ENCODE measurements at places on chromosomes 11 and 22.
A peak's percentile ranks its signal among the peaks of the same experiment; 100 is the strongest.

- no peaks in the 10 kb centered on the region for H3K36me3 ChIP-seq
- H3K4me1 ChIP-seq = peaks cover 33% of the 10 kb centered on the region
- no peak overlapping the region for H3K4me3 ChIP-seq
- no peaks in the 10 kb centered on the region for H3K27me3 ChIP-seq
These were observed 235.2 kb upstream of the B3GAT1 start for GRCh38 chr11:134647066-134647743.

DNA sequence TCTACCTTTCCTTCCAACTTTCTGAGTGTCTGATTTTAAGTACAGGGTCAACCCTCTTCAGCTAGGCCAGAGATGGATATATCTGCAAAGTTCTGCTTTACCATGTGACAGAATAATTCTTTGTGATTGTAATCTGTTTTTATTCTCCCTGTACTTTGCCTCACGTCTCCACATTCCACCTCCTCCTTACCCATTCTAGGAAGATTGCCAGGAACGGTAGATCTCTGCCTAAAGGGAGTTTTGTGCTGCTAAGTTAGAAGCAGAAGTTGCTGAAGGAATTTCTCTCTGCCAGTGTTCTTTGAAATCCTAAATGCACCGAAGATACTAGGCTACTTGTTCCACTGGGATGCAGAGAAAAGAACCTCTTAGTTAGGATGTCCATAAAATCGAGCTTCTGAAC, 20.7 kb upstream of the FAM181B start:
- no peaks in the 10 kb centered on the region for H3K36me3 ChIP-seq
- H3K27ac ChIP-seq = no peak overlapping the region
- no peak overlapping the region for H3K4me3 ChIP-seq
- peaks cover 15% of the 10 kb centered on the region for H3K4me1 ChIP-seq

- no peak for DNase-seq
- H3K36me3 ChIP-seq = peaks cover 11% of the 10 kb centered on the region
- H3K4me3 ChIP-seq = no peak overlapping the region
These were observed 54.6 kb upstream of the CHRM4 start for GRCh38 chr11:46445920-46446771.

GRCh38 chr11:27414644-27415043, 51.6 kb upstream of the CCDC34 start:
- no peaks in the 10 kb centered on the region for H3K4me1 ChIP-seq
- no peak for DNase-seq
- no peaks in the 10 kb centered on the region for H3K27me3 ChIP-seq
- H3K27ac ChIP-seq = no peak overlapping the region

DNA sequence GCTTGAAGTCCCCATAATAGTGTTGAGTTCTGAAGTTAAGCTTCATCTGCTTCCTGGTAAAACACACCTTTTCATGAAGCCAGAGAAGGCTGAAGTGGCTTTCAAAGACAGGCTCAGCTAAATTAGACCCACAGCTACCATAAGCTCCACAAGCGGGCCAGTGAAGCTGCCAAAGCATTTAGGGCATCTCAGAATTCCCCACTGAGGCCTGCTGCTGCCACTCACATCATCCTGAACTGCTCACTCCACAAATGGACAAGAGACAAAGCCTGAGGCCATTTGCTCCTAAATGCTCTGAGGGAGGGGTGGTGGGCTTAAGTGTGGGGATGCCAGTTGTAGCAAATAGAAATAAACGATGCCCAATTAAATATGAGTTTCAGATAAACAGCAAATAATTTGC, 14.6 kb downstream of the CCDC83 start:
- no peaks in the 10 kb centered on the region for H3K36me3 ChIP-seq
- H3K4me1 ChIP-seq = peaks cover 5% of the 10 kb centered on the region
- DNase-seq = no peak
- no peak overlapping the region for H3K27ac ChIP-seq

DNA sequence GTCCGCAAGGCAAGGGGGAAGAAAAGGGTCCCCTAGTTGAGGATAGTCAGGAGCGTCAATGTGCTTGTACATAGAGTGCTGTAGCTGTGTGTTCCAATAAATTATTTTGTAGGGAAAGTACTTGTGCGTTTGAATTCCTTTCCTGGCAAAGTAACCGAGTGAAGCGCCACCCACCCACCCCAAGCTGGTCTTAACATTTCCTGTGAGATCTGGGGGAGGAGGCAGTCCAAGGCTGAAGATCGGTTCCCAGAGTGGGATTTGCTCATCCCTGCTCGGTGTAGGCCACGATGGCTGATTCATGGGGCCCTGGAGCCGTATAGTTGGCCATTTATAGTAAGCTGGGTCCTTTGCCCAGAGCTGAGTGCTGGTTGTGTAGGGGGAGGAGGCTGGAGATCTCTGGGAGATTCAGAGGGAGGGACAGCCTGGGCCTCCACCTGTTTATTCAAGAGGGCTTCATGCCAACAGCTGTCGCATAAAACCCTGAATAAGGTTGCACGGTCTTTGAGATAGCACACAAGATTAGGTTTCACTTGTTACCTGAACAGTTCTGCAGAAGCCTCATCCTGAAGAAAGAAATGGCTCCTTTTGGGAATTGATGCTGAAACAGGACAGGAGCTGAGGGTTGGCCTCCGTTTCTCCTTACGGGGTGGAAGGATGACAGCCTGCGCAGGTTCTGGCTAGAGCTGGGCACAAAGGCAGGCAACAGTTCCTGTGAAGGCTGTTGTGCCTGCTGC, 2.4 kb downstream of the ATF4 start:
- H3K27ac ChIP-seq = peak overlapping the region; percentile 56
- peaks cover 21% of the 10 kb centered on the region for H3K4me1 ChIP-seq
- peaks cover 20% of the 10 kb centered on the region for H3K36me3 ChIP-seq
- H3K4me3 ChIP-seq = peak overlapping the region; percentile 76
- H3K27me3 ChIP-seq = no peaks in the 10 kb centered on the region

DNA sequence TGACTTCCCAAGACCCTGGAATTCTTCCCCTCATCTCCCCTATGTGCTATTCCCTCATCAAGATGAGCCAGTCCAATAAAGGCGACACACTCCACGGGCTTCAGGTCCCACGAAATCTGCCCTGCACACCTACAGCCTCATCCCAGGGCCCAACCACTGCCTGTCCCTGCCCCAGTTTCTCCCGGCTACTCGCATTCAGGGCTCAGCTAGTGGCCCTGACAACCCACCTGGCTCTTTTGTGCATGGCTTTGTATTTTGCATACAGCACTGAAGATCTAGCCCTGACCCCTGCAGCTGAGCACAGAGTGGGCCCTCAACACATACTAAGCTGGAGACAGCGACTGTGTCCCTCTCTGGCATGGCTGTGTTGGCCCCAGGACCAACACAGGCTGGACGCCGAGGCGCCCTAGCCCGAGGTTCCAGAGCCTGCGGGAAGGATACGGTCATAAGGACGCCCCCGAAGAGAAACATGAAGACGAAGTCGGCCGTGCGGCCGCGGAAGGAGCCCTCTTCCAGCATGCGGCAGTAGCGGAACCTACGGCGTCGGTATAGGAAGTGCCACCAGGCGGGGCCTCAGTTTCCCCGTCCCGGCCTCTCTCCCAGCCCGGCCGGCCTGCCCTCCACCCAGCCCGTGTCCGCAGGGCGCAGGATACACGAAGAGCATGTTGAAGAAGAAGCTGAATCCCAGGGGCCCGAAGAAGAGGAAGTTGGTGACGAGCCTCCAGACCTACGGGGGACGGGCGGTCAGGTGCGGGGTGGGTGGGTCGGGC, 710 bp downstream of the DERL3 start:
- H3K27ac ChIP-seq = no peak overlapping the region
- H3K36me3 ChIP-seq = peaks cover 38% of the 10 kb centered on the region
- H3K4me1 ChIP-seq = no peaks in the 10 kb centered on the region
- no peak overlapping the region for H3K4me3 ChIP-seq
- peak; percentile 10 for DNase-seq

DNA sequence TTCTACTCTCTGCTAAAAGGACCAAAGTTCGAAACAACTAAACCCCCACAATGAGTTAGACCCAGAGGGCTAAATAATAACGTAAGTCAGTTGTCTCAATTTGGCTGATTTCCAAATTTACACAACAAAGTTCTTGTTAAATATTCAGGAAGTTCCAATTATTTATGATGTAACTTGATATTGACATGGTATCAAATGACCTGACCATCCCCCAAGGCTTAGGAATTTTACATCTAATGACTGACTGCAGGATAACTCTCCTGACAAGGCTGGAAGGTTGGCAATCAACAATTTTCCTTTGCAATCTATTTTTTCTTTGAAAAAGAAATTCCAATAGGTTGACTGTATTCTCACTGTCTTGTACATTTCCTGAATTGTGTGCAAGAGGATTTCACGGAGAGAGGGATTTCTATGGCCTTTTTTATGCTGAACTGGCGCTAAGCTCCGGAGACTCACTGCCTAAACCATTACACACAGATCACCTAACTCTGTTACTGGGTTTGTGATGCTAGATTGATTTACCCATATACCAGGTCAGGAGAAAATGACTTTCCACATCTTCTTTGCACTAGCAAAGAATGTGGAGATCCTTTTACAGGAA, 9.6 kb upstream of the CDON start:
- no peak overlapping the region for H3K4me3 ChIP-seq
- no peaks in the 10 kb centered on the region for H3K4me1 ChIP-seq
- no peak for DNase-seq
- H3K27me3 ChIP-seq = no peaks in the 10 kb centered on the region

- no peak overlapping the region for H3K4me3 ChIP-seq
- no peak for DNase-seq
- H3K27me3 ChIP-seq = no peaks in the 10 kb centered on the region
- peaks cover 3% of the 10 kb centered on the region for H3K36me3 ChIP-seq
- H3K27ac ChIP-seq = no peak overlapping the region
These were observed 3.4 kb downstream of the RCE1 start for GRCh38 chr11:66846671-66847091.

- no peak overlapping the region for H3K4me3 ChIP-seq
- no peak overlapping the region for H3K27ac ChIP-seq
- H3K27me3 ChIP-seq = no peaks in the 10 kb centered on the region
- H3K4me1 ChIP-seq = no peaks in the 10 kb centered on the region
- no peak for DNase-seq
- no peaks in the 10 kb centered on the region for H3K36me3 ChIP-seq
These were observed 2.9 kb upstream of the HTATIP2 start for GRCh38 chr11:20360650-20361049.

DNA sequence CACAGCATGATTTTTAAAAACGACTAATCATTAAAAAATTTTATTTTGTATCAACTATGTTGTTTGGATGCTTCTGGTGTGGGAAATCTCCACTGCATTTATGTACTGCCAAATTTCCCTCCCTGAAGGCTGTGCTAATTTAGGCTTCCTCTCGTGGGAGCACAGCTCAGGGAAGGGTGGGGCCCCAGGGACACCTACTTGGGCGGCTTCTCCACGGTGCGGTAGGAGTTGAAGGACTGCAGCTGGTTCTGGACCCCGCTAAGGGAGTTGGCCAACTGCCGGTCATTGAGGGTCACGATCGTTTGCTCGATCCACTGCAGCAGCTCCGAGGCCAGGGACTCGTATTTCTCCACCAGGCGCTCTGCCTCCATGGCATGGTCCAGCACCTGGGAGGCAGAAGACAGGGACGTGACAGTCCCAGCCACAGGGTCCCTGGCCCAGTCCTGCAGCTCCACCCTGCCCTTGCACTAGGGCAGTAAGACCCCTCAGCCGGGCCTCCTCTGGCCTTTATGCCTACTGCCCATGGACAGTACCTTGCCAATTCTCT, 18.6 kb downstream of the SPTBN2 start:
- H3K4me3 ChIP-seq = no peak overlapping the region
- no peaks in the 10 kb centered on the region for H3K4me1 ChIP-seq
- H3K27me3 ChIP-seq = no peaks in the 10 kb centered on the region
- no peaks in the 10 kb centered on the region for H3K36me3 ChIP-seq

- H3K27ac ChIP-seq = no peak overlapping the region
- H3K4me1 ChIP-seq = peaks cover 9% of the 10 kb centered on the region
- DNase-seq = no peak
- H3K36me3 ChIP-seq = no peaks in the 10 kb centered on the region
- H3K27me3 ChIP-seq = no peaks in the 10 kb centered on the region
- no peak overlapping the region for H3K4me3 ChIP-seq
These were observed 260.1 kb downstream of the DCDC1 start for GRCh38 chr11:31109446-31109845.

DNA sequence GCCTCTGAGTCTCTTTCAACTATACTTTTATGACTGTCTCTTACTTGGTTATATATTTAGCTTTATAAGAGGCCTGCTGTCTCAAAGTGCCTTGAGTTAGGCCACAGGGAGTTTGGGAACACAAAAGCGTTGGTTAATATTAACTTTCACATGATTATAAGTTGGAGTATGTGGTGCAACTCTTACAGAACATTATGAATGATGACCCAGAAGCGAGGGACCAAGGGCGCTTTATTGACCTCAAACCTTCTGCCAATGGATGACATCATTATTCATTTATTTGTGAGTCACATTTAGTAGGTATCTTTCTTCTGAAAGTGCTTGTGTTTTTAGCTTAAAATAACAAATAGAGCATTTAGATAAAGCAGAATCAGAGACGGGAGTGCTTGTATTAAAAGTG, 298.0 kb upstream of the ZC3H12C start:
- no peak for DNase-seq
- no peaks in the 10 kb centered on the region for H3K27me3 ChIP-seq
- H3K4me1 ChIP-seq = no peaks in the 10 kb centered on the region
- H3K4me3 ChIP-seq = no peak overlapping the region
- H3K36me3 ChIP-seq = no peaks in the 10 kb centered on the region
- H3K27ac ChIP-seq = no peak overlapping the region

GRCh38 chr22:31848411-31848810, 94.6 kb downstream of the DEPDC5 start:
- H3K27ac ChIP-seq = no peak overlapping the region
- H3K36me3 ChIP-seq = peaks cover 30% of the 10 kb centered on the region
- H3K4me3 ChIP-seq = no peak overlapping the region

- no peak overlapping the region for H3K27ac ChIP-seq
- H3K4me3 ChIP-seq = no peak overlapping the region
- DNase-seq = no peak
- no peaks in the 10 kb centered on the region for H3K36me3 ChIP-seq
These were observed 21.5 kb downstream of the ARAP1 start for GRCh38 chr11:72730737-72731136.

GRCh38 chr22:44181033-44181911, 547 bp downstream of the PARVG start:
- H3K27me3 ChIP-seq = no peaks in the 10 kb centered on the region
- no peaks in the 10 kb centered on the region for H3K36me3 ChIP-seq
- no peak overlapping the region for H3K4me3 ChIP-seq
- no peak overlapping the region for H3K27ac ChIP-seq
- H3K4me1 ChIP-seq = no peaks in the 10 kb centered on the region

- DNase-seq = peak; percentile 61
- H3K36me3 ChIP-seq = no peaks in the 10 kb centered on the region
- H3K4me1 ChIP-seq = peaks cover 30% of the 10 kb centered on the region
- peak overlapping the region; percentile 53 for H3K4me3 ChIP-seq
- H3K27me3 ChIP-seq = no peaks in the 10 kb centered on the region
These were observed 52.2 kb downstream of the JAM3 start for GRCh38 chr11:134120921-134121526.

DNA sequence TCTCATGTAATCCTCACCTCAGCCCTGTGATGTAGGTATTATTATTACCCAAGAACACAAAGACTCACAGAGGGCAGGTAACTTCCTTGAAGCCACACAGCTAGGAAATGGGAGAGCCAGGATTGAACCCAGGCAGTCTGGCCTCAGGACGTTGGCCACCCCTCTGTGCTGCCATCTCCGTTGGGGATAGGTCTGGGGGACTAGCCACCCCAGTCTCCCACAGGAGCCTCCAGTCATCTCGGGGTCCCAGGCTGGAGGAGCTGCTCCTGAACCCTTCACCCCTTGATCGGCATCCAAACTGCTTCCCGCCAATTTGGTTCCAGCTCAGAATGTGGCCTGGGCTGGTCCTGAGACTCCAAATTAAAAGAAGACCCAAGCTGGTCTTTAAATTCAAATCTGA, 10.4 kb upstream of the TCF20 start:
- H3K27ac ChIP-seq = no peak overlapping the region
- H3K4me1 ChIP-seq = no peaks in the 10 kb centered on the region
- no peaks in the 10 kb centered on the region for H3K27me3 ChIP-seq

All from SK-N-SH (cell line).